ENCODE measurements at places on chromosomes 7 and 10.
A peak's percentile ranks its signal among the peaks of the same experiment; 100 is the strongest.

DNA sequence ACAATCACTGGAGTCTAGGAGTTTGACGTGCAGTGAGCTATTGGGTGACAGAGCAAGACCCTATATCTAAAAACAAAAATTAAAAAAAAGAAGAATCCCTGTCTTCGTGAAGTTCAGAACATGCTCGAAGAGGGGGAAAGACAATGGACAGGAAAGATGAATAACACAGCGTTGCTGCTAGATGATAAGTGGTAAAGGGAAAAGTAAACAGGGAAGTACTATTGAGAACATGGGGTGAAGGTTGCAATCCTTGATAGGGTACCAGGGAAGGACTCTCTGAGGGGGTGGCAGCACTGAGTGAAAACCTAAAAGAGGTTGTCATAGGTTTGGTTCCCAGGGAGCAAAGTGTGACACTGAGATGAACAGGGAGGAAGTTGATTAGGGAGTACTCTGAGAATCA is 2.8 kb upstream of the ABRAXAS2 start:
- DNase-seq, result no peak

DNA sequence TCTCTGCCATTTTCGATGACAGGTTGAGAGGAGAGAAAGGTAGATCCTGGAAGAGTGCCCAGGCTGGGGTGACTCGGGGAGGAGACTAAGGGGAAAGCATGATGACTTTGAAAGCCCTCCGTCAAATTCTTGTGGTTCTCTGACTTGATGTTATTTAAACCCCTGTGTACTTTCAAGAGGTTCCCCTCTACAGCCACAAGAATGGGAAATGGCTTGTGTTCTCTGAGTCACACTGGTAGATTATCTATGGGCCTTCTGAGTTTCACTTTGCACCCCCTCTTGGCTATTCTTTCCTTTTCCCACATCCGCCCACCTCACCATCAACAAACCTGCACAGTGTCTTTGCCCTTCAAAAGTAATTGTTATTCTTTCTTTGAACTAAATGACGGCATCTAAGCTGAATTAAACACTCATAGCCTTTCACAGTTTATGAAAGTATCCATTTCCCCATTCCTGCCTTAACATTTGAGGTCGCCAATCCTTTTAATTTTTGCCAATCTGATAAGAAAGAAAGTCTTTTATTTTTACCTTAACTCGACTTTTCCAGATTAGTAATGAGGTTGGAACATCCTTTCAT is 24.1 kb downstream of the PRF1 start:
- peak; percentile 44 for DNase-seq

- no peak for DNase-seq
These were observed 348.7 kb upstream of the POT1 start for GRCh38 chr7:125278318-125278717.

GRCh38 chr7:114405427-114405826 is 9.2 kb upstream of the FOXP2 start:
- DNase-seq, result no peak

GRCh38 chr10:128864554-128865295 is 602.3 kb upstream of the MGMT start:
- no peak for DNase-seq

DNA sequence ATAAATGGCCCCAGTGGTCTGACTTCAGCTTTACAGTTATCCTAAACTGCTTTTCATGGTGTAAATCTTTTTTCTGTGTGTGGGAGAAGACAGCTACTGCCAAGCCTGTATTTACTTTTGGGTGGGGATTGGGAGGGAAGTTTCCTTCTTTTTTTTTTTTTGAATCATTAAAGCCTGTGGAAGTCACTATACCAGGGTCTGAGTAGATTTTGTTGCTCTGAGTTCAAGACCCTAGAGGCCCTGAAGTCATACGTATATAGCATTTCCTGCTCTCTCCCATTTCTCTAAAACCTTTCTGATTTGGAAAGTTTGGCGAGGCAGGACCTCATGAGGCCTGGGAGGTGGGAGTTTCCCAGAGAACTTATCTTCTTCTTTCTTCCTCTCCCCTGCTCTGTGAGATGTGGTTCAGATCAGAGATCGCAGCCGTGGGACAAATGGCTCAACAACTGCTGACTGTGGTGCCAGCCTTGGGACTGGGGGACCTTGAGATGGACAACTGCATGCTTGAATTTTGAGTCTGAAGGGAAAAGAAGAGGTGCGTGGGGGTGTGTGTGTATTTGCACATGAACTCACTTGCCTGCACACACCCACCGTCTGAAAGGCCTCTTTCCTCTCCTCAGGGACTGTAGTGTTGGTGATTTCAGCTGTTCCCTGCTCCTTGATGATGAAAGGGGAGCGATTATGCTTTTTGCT is 18.1 kb downstream of the LRMDA start:
- no peak for DNase-seq

GRCh38 chr7:131931370-131931769 is 374.9 kb upstream of the PODXL start:
- DNase-seq, result no peak

- no peak for DNase-seq
These were observed 605.4 kb downstream of the INHBA start for GRCh38 chr7:41097501-41097900.

DNA sequence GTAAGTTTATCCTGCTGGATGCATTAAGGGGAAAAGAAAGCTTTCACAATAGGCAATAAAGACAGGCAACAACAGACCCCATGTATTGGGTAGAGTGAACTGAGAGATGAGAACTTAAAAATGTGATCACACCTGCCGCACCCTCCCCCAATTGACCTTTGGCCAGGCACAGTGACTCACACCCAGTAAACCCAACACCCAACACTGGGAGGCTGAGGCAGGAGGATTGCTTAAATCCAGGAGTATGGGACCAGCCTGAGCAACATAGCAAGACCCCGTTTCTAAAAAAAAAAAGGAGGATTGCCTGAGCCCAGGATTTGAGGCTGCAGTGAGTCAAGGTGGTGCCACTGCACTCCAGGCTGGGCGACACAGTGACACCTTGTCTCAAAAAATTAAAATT is 86.9 kb downstream of the MPP7 start:
- no peak for DNase-seq

GRCh38 chr10:115654961-115655360 is 561.8 kb downstream of the ATRNL1 start:
- no peak for DNase-seq

- DNase-seq, result no peak
These were observed 131.1 kb upstream of the ABCB5 start for GRCh38 chr7:20484356-20484755.

DNA sequence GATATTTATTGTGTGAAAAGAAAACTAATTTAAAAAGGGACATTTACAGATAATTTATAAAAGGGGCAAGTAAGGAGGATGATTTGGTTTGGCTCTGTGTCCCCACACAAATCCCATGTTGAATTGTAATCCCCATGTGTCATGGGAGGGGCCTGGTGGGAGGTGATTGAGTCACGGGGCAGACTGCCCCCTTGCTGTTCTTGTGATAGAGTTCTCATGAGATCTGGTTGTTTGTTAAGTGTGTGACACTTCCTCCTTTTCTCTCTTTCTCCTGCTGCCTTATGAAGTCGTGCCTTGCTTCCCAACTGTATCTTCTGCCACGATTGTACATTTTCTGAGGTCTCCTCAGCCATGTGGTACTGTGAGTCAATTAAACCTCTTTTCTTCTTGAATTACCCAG is 171.0 kb upstream of the SEMA3E start:
- DNase-seq, result no peak

DNA sequence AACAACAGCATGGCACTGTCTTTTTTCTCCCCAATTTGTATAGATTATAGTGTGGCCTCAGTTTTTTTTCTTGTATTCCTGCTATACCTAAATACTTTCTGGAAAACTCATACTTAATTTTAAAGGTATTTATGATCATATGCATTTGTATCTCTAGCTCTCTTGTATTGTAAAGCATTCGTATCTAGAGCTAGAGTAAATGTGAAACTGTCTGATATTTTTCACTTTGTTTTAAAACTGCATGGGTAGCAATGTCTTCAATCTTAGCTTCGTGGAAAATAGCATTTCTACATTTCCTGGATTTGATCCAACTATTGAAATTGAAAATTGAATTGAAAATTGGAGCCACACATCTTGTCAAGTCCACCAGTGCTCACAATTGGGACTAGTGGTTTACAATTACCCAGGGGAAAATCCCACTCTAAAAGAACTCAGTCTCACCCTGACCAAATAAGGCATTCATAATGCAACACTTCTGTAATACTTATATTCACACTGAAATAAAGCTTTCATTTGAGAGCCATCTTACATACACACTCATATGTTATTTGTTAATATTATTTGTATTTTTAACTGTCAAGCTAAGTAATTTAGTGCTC is 51.3 kb upstream of the KLF6 start:
- DNase-seq, result no peak

DNA sequence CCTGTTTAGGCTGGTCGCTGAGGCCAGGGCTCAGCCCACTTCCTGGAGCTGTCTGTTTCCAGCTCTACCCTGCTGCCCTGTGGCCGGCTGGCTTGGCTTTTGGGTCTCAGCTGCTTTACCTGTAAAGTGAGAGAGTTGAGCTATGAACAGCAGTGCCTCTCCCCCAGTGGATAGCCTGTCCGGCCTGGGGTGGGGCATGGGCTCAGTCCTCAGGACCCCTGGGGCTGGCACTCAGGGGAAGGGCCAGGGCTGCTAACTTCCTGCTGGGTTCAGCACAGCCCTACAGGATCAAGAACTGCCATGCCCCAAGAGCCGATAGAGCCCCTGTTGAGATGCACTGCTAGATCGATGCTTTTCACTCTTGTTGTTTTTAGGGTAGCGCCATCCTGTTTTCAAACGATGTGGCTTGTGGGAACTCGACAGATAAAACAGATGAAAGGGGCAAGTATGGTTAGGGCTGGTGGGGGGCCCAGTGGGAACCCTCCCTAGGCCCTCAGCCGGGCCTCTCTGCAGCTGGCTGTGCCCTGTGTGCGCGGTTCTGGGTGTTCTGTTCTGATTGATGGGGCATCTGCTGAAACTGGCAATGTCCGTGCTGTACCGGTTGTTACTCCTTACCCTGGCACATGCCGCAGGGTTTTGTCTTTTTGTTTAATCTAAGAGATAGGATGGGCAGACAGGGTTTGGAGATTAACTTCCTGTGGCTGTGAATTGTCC is 10.0 kb upstream of the SFRP5 start:
- DNase-seq, result no peak

GRCh38 chr7:50824882-50825281 is 42.2 kb upstream of the GRB10 start:
- DNase-seq, result no peak

DNA sequence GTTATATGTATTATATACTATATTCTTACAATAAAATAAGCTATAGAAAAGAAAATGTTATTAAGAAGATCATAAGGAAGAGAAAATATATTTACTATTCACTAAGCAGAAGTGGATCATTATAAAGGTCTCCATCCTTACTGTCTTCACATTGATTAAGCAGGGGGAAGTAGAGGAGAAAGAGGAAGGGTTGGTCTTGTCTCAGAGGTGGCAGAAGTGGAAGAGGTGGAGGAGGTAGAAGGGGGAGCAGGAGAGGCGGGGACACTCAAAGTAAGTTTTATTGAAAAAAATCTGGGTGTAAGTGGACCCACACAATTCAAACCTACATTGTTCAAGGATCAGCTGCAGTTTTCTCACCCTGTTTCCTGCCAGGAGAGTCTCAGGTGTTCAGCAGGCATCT is 28.9 kb upstream of the ERCC6 start:
- DNase-seq, result no peak

DNA sequence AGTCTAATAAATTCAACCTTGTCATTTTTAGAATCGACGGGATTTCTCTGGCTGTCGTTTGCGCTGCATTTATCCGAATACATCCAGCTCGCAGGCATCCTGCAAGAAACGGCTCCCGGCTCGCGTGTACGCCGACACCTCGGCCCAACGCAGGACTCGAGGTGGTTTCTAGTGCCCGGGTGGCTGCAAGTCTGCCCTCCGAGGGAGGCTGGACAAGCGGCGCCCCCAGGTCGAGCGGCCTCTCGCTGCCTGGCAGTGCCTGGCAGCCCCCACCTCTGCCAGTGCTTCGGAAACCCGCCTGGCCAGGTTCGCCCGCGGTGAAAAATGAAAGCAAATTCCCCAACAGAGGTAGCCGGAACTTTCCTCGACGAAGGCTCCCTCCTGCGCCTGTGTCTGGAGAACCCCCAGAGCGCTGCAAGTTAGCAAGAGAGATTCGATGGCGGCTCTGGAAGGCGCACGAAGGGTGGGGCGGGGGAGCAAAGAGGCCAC is 5.7 kb upstream of the ZNF503 start:
- no peak for DNase-seq

- no peak for DNase-seq
These were observed at the start of gene SKIDA1 for GRCh38 chr10:21525367-21526187. Gene SKIDA1, minus strand, starts transcription at chr10:21525682. Its CDS starts 7,860 bp downstream, at chr10:21517822.

DNA sequence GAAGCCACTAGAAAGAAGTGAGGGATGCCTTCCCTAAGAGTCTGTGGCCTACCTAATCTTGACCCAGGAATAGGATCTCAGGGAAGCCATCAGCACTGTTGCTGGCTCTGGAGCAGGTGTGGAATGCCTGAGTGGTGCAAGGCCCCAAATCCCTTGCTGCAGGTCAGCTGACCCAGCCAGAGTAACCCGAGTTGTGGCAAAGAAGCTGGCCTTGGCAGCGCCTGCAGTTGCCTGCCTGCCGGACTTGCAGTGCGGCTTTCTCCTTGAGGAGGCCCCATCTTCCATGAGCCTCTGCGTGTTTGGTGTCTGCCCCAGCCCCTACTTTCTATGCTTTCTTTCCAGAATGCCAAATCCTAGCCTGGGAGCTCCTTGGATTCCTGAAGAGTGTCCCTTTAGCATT is 5.8 kb downstream of the KIAA1217 start:
- no peak for DNase-seq

DNA sequence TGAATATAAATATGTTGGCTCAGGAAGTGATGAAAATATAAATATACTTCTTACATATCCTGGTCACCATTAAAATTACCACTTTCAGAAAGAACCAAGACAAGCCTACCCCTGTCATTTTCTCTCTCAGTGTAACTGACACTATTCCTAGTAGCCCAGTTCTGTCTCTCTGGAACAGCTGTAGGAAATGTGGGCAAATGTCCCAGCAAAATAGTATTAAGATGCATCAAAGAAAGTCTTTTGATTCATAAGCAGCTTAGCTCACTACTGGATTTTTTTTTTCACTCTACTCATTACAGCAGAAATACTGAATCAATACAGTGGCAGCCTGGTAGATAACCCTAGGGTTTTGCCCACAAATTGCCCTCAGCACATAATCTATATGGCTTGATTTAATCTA is 290.9 kb downstream of the DNAJB9 start:
- no peak for DNase-seq
